Hematopoietic multipotent progenitor cell (in vitro differentiated cells): ENCODE measurements at places on chromosomes 12 and 14. TPM values are rescaled to one million over a fixed set of nuclear protein-coding genes. Genes with fewer than 3 reads are reported as not detected.

Gene CYP46A1
- not detected for total RNA-seq

DNA sequence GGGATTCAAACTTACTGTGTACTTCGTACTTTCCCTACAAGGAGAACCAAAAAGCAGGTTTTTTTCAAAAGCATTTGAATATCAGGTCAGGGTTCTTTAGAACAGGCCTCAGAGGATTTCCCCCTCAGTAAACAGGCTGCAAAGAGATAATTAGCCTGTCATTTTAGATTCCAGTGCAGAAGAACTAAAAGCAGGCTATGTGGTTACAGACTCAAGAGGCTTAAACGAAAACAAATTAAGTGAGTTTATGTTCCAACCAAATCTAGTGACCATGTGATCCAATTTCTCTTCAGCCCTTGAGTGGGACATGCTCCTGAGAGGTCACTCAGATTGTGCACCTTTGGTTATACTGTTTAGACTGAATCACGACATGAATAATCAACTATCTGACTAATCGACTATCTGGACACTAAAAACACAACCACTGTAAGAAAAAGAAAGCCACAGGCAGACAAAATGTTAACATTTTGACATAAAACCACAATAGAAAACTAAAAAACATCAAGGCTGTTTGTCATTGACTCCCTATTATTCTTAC is 4.5 kb downstream of the TMED8 start:
- peak; percentile 26 for DNase-seq

Gene SLC25A47
- not detected for total RNA-seq

GRCh38 chr14:103688906-103689902 is 26.0 kb downstream of the XRCC3 start:
- no peak for DNase-seq

Gene EPYC
- not detected for total RNA-seq

GRCh38 chr12:76820888-76821482 is 57.1 kb downstream of the ZDHHC17 start:
- DNase-seq, result no peak
